ENCODE measurements at places on chromosomes 7 and 10.
A peak's percentile ranks its signal among the peaks of the same experiment; 100 is the strongest.

DNA sequence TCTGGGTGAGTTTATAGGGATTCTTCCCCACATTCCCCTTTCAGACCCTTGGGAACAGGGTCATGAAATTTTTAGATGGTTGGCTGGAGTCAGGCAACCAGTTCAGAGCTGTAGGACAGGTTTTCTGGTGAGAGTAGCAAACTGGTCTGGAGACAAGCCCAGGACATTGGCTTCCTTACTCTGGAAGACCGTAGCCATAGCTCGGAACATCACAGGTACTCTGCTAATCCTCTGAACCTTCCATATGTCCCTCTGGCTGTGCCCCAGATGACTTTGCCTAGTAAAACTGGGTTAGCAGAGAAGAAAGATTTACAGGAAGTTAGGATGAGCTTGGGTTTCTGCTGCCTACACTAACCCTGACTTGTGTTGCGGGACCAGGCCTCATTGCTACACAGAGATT, 104.5 kb upstream of the MKLN1 start:
- DNase-seq, result no peak

DNA sequence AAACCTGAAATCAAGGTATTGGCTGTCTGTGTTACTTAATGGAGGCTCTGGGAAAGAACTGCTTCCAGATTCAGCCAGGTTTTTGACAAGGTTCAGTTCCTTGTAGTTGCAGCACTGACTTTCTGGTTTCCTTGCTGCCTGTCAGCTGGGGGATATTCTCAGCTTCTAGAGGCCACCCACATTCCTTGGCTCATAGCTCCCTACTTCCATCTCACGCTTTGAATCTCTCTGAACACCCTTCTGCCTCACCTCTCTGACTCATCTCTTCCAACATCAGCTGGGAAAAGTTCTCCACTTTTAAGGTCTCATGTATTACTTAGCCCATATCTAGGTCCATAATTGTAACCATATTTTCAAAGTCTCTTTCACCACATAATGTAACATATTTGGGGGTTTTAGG, 22.9 kb upstream of the GPR22 start:
- DNase-seq, result peak; percentile 46

DNA sequence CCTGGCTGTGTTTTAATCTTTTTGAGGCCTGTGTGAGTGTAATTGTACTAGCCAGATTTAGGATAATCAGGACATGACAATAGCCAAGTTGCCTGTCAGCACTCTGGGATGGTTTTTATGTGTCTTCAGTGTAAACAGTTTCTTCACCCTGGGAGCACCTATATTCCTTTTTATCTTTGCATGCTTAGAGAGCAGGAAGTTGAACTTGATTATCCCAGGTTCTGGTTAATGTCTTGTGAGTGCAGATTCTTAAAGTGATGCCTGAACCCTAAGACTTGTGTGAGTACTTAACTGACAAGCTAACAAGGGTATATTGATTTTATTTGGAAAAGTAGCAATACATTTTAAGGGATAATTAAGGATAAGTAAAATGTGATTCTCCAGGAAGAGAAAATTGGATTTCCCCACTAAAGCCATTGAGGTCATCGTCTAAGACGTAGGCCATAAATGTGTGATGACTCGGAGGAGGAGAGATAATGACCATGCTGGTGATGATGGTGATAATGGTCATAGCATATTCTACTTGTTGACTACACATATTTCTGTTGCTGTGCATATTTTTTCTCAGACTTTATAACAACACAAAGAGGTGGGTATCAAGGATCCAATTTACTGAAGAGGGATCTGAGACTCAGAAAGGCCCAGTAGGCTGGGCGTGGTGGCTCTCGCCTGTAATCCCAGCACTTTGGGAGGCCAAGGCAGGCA, 234.7 kb downstream of the CAMK1D start:
- DNase-seq, result no peak

GRCh38 chr10:122457934-122458333, 3.4 kb upstream of the HTRA1 start:
- DNase-seq, result no peak

- DNase-seq, result no peak
Measured at GRCh38 chr7:47809387-47809786, 138.9 kb downstream of the PKD1L1 start.

GRCh38 chr10:35471435-35471834, 133.7 kb upstream of the GJD4 start:
- no peak for DNase-seq

DNA sequence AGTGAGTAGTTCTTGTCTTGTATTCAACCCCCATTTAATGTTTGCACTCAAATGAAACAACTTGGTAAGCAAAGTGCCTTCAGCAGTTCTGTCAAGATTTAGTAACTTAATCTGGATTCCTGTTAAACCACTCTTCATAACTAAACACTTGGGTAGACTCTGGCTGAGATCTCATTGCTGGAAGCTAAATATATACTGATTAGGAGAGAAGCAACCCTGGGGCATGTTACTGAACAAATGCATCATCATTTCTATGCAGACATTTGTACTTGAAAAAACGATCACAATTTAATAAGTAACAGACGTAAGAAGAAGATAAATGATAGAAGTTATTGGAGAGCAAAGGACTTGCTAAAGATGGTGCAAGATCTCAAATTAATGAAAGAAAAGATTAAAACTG, 308.4 kb upstream of the POM121L12 start:
- no peak for DNase-seq

- peak; percentile 74 for DNase-seq
Measured at GRCh38 chr7:129188372-129188891, at the start of gene SMO. SMO (plus strand) TSS chr7:129188633; CDS start chr7:129189152, 519 bp downstream.

DNA sequence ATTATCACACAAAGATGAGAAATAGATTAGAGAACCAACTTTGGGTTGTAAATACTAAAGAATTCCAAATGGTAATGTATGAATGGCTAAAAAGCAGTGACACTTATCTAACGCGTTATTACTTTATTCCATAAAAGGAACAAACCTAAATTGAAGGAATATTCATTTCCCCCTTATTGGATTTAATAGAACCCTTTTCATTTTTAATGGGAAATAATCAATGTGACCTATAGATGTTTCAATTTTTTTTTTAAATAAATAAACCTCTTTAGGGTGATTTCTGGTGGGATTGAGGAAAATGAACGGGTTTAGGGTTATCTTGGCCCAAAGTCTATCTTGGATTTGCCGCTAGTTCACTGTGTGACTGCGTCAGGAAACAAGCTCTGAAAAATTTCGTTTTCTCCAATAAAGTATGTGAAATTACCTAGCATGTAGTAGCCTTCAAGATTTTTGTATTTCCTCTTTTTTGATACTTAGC, 1.9 kb upstream of the ACBD5 start:
- no peak for DNase-seq

DNA sequence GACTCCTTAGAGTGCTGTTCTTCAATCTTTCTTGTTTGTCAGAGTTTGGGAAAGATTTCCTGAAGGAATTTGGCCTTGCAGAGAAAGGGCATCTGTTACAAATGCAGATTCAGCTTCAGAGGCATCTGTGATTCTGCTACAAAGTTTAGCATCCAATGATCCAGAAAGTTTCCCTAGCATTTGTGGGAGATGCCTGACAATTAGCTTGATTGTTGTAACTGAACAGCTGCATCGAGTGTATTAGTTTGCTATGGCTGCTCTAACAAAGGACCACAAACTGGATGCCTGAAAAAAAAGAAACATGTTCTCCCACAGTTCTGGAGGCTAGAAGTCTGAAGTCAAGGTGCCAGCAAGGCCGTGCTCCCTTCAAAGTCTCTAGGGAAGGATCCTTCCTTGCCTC, 365.1 kb downstream of the GRID1 start:
- no peak for DNase-seq

GRCh38 chr10:131559450-131559911, 248.0 kb upstream of the TCERG1L start:
- DNase-seq, result no peak

DNA sequence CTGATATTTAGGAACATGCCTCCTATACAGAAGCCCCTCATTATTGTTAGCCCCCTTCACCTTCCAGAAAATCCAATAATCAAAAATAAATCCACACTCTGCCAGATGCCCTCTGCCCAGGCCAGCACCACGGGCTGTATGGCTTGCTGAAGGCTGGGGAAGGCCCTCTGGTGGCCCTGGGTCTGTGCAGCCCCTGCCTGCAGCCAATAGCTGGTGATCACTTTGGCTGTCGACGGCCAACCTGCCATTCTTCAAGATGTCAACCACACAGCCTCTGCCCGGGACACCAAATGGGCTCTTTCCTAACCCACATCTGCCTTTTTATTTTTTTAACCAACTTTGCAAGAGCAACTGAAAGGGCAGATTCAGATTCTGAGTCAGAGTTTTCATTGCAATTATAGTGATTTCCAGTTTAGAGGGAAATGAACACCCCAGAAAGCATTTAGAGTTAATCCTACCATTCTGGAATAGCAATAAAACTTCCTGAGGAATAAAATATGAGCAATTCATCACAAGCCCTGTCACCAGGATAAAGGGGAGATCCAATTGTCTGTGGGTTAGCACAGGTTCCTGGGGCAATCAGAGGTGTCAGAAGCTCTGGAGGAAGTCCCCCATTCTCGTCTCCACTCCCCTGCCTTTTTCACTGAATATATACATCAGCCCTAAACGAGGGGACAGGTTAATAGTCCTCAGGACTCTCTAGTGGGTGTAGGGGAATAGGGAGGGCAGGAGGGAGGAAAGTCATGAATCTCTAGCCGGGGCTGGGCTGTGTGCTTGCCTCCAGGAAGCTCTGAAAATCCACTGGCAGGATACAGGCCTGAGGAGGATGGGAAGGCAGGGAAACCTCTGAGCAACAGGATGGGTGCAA, 211.3 kb downstream of the GRID1 start:
- DNase-seq, result no peak

GRCh38 chr7:42351316-42351935, 114.4 kb upstream of the GLI3 start:
- DNase-seq, result peak; percentile 88

DNA sequence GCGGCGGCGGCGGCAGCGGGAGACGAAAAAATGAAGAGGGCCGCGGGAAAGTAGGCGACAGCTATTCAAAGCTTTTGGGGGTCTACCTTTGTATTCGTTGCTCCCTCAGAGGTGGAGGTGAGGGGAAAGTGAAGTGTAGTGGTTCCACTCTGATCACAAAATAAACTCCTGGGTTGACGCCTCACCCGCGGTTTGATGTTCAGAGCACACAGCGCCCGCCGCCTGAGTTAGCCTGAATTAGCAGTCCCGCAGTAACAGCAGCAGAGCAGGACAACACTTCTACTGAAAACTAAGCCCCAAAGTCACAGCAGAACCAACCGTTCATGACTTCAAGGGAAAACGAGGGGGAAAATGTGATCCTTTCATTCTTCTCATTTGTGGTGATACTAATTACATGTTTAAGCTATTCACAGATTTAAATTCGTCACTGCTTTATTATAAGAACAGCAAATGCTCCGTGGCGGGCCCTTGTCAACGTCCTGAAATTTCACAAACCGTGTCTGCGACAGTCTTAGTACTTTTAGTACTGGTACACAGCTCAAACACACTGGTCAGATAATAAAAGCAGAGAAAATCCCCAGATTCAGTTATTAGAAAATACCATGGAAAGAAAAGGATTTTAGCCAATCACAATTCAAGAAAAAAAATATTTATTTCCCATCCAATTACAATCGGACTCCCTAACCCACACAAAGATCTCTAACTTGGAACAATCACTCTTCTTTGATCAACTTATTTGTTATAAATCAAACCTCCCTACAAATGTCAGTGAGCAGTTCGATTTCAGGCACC, 563 bp upstream of the JMJD1C start:
- peak; percentile 62 for DNase-seq

DNA sequence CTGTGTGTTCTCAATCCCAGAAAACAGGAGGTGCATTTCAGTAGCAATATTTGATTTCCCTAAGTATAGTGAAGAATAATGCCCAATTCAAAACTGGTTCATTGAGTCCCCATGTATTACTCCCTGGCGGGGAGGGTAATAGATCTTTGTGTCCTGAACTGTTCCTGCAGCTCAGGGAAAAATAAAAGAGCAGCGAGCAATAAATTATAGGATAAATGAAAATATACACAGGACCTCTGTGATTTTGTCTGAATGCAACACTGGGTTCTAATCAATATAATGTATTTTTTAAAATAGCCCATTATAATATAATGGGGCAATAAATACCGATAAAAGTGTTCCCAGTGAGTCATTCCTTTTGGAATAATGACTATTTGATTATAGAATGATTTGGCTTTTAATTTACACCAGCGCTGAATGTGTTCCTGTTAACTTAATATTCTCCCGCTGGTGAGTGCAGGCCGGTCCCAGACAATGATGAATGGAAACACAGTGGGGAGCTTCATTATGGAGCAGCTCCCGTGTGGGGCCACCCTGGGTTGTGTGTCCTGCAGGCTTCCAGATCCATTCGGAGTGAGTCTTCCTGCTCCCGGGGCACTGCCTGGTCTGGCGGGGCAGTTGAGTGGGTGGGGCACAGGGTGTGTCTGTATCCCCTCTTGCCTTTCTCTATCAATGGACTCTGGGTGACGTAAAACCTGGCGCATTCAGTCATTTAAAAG, 263.1 kb downstream of the ACTR3B start:
- DNase-seq, result no peak

DNA sequence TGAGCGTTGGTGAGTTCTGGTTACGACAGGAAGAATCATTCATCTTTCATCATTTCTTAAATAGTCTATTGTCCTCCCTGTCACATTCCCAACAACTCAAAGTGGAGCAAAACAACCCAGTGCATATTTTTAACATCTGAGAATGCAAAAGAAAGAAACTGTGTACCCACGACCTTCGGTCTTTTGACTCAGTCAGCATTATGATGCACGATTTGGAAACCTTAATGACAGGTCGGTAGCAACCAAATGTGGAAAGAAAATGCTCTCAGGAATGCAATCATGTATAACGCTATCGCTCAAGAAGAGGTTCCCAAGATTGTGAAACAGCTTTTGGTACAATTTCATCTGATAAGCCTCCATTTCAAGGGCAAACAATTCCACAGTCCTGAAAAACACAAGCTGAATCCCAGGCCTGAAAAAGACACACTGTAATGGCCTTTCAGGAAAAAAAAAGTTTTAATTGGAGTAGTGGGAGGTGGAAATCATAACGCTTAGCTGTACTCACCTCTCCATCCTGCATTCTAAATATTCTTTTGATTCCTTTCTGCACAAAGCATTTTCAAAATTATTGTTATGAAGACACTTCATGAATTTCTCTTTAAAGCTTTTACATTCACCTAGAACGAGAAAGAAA, 2.6 kb downstream of the COX19 start:
- no peak for DNase-seq

Measured in fibroblast of skin of right quadriceps (primary cell).